ENCODE measurements at places on chromosomes 7 and 10.

DNA sequence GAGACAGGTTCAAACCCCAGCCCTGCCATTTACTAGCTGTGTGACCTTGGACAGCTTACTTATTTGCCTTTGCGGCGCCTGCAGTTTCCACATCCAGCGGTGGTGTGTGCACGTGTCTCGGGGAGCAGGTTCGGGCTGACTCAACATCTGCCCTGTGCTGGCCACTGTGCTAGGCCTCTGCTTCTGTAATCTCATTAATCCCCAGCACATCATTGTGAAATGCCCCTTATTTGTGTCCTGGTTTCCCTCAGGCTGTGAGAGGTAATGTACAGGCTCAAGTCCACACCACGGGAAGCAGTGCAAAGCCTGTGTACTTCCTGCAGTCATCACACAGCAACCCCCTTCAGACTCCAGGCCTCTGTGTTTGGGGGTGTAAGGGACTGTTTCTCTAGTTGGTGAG is 285.7 kb downstream of the RPS24 start:
- no peak for DNase-seq

DNA sequence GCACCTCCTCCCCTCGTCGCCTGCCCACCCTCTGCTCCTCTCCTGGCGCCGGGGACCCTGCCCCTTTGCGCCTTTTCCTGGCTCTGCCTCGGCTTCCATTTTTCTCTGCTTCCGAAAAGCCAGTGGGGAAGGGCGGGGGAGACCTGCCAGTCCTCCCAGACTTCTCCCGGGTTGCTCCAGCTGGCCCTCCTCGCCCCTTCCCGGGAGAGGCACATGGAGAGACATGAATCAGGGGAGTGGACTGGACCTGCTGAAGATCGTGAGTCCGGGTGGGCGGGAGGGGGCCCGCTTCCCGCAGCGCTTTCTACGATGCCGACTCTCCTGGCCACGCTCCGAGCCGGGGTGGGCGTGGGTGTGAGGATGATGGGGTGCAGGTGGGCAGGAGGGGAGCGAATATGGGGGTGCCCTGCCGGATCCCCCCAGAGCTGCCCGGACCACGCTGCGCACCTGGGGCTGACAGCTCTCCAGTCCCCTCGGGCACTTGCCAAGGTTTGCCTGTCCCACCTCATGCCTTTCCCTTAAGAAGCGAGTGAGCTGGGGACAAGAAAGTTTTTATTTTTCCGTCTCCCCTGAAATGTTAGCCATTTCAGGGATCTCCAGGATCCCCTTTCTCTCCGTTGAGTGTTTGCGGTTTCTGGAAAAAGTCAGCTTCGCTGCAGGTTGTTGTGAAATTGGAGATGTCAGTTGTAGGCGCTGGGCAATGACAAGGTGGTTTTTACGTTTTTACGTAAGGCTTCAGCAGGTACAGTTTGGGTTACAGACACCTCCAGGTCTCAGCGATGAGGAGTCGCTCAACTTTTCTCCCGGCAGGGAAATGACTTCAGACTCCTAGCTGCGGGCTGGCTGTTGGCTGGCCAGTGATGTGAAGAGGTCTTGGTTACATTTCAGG is 977 bp downstream of the CACNB2 start:
- DNase-seq, result no peak

DNA sequence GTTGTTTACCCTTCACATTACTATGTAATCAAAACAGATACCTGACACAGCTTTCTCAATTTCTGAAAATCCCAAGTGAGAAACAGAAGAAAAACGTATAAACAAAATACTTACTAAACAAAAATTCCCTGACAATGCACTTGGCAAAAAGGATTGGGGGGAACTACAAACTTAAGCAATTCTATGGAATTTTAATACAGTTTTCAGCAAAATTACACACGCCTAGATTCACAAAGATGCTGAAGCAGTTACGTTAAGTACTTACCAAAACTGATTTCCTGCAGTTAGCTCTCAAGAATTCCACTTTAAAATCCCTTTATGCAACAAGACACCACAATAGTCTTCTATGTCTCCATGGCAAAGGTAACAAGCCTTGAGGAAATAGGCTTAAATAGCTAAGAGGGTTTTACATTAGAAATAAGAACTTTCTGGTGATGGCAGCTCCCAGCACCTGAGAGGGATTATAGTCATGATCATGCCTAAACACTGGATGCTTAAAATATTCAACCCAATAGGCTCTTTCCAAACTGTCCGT is 10.8 kb downstream of the TOMM7 start:
- no peak for DNase-seq

GRCh38 chr7:138662076-138662990 is 38.8 kb downstream of the SVOPL start:
- DNase-seq, result no peak

- DNase-seq, result no peak
Measured at GRCh38 chr10:132837905-132838304, 52.0 kb upstream of the NKX6-2 start.

GRCh38 chr7:71484380-71484779 is 352.4 kb downstream of the GALNT17 start:
- DNase-seq, result no peak

DNA sequence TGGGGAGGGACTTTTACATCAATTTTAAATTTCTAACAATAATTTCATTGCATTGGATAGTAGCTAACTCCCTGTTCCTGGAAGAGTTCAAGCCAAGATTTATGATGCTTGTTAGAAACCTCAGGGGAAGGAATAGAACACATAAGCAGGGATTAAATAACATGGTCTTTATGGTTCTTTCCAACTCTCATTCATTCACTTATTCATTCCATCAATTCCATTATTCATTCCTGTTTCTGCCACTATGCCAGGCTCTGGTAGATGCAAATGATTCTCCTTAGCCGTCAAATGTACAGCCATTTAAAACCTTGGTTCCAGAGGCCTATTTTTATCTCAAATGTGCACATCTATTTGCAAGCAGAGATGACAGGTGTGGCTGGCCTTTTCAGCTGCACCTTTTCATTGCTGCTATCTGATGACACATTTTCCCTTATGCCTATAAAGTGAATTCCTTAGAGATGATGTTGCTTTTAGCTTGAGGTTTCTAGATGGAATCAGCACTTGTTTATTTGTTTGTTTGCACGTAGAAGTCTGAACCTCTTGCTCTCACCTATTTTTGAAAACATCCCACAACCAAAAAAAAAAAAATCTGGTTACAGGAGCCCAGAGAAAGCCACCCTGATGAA is 205.7 kb upstream of the IGFBP3 start:
- no peak for DNase-seq

- DNase-seq, result peak; percentile 33
Measured at GRCh38 chr10:87656431-87657072, 3.1 kb upstream of the PAPSS2 start.

DNA sequence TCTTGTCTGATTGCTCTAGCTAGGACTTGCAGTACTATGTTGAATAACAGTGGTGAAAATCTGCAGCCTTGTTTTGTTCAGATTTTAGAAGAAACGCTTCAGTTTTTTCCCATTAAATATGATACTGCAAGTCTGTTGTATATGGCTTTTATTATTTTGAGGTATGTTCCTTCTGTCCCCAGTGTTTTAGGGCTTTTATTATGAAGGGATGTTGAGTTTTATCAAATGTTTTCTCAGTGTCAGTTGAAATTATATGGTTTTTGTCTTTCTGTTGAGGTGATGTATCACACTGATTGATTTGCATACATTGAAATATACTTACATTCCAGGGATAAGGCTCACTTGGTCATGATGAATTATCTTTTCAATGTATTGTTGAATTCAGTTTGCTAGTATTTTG is 60.5 kb upstream of the HELLS start:
- DNase-seq, result no peak

GRCh38 chr7:121394709-121395140 is 1.4 kb downstream of the FAM3C start:
- DNase-seq, result no peak

DNA sequence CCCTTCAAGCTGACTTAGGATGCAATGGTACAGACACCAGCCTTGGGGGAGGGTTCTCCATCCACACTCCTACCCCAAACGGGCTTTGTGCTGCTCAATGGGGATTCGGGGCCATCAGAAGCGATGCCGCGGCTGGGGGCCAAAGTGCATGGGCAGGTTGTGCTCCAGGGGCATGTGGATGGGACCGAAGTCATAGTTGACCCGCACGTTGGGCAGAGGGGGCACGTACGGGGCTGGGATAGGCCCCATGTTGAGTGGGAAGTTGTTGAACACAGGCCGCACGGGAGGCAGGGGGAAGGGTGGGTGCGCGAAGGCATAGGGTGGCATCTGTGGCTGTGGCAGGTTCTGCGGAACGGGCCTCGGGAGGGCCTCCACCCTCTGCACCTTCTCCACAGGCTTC is 158.7 kb downstream of the RNF216 start:
- DNase-seq, result no peak

- DNase-seq, result peak; percentile 83
Measured at GRCh38 chr7:101017064-101017777, 2.7 kb upstream of the MUC17 start.

DNA sequence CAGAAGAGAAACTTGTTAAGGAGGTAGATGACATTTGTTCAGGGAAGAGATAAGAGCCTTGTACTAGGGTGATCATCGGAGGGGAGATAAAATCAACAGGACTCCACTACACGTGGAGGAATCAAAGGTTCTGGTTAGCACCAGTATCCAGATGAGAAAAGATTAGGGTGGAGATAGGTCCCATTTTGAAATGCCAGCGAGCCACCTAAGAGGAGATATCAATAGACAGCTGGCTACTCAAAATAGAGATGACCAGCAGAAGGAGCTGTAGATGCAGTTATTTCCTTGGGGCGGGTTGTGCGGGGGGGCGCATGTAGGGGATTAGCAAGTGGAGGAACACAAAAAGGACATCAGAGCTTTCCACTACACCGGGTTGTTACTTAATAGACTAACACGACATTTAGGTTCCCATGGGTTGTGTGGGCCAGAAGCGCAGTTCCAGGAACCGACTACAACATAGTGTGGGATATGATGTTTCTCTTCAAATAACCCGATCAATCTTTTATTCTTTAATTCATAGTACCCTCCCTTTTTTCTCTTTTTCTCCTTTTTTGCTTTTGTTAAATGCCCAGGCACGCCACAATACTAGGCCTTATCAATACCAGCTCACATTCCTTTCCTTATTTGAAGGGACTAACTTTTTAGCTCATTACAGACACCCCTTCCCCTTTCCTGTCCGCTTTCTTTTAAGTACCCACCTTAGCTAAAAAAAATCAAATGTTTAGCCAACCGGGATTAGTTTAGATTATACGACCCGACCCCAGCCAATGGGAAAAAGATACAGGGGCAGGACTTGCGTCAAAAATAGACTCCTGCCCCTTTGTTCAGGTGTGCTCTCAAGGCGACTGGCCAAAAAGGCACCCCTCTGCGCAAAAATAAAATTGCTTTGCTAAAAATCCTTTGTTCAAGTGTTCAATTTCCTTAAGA is 2.0 kb upstream of the KIF11 start:
- no peak for DNase-seq
